ENCODE measurements at places on chromosomes 3 and 15.

GRCh38 chr15:86079508-86080266 lies at the start of gene AGBL1:
AGBL1 (plus strand) TSS chr15:86079871.
- DNase-seq: no peak

GRCh38 chr3:31255007-31255581 lies 277.6 kb upstream of the STT3B start:
- no peak for DNase-seq

- no peak for DNase-seq
Measured at GRCh38 chr3:44887101-44887500, 12.7 kb downstream of the TGM4 start.

DNA sequence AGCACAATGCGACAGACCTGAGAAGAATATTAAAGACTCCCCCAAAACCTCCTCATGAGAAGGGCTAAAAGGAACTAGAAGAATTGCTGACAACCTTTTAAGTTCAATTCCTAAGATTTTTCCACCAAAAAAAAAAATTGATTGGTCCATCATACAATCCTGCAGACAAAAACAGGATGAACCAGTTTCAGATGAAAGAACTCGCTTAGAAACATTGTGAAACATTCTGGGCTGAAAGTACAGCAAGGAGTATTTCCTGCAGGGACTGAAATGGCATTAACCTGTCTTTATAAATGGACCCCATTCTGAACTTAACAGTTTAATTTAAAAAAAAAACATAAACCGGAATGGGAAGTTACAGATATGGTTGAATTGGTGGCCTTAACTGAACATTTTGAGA lies 96.0 kb upstream of the FAM174B start:
- no peak for DNase-seq

- peak; percentile 58 for DNase-seq
Measured at GRCh38 chr3:12138044-12138443, 20.7 kb downstream of the TIMP4 start.

DNA sequence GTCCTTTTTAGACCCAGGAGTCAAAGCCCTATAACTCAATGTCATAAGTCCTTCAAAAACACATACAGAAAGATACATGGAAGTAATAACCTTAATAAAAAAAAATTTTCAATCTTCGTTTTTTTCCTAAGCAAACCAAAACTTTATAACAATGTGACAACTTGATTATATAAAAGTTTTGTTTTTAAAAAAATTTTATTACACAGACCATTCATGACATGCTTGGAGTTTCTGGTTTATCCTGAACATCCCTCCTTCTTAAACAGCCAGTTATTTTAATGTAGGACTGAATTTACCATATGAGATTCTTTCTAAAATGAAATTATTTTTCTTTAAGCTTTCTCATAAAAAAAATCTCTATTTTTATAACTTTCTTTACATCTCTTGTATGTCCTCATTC lies 30.7 kb downstream of the IQCF6 start:
- DNase-seq: no peak

DNA sequence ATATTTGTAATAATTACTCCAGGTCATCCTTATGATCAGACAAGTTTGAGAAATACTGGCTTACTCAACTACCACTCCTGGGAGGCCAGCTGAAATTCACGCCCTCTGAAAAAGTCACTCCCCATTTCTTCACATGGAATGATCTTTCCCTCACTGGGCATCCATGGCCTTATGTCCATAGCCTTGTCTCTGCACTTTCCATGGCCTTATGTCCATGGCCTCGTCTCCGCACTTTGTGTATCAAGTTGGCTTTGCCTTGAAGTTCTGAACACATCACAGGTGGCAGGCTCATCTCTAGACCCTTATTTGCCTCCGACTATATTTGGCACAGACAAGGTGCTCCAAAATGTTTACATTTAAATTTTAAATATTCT lies 58.1 kb upstream of the HACD2 start:
- no peak for DNase-seq

DNA sequence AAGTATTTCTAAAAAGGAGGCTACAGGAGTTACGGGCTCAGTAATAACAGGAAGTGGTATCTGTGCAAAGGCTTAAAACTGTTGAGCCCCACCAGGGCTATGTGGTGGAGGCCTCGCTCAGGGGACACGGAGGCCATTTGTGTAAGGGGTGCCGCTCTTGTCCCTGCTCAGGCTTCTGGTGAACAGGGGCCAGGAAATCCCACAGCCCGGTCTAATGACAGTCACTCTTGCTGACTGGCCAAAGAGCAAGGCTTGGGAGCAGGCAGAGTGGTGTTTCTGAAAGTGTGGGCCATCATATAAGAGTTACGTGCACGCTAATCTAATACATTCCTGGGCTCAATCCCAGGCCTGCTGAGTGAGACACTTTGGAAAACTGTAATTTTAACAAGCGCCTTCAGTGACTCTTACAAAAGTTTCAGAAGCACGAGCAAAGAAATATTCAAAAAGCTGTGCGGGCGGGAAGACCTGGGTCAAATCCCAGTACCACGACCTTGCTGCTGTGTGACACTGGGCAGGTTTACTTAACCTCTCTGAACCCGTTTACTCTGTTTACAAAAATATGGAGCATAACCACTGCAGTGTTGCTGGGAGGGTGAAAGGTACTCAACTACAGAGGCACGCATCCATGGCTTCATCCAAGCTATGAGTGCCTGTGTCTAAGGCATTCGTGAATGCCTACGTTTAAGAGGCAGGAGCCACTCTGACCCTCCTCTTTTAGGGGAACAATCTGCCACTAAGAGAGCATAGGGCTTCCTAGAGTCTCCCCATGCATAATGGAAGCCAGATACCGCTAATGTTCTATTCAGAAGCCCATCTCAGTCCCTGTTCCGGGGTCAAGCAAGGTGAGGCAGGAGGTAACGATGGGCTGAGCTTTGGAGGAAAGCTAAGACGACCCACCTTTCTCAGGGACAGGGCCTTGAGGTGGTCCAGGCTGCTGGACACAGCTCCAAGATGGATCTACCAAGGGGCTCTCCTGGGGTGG lies 2.0 kb downstream of the ATP10A start:
- peak; percentile 49 for DNase-seq

DNA sequence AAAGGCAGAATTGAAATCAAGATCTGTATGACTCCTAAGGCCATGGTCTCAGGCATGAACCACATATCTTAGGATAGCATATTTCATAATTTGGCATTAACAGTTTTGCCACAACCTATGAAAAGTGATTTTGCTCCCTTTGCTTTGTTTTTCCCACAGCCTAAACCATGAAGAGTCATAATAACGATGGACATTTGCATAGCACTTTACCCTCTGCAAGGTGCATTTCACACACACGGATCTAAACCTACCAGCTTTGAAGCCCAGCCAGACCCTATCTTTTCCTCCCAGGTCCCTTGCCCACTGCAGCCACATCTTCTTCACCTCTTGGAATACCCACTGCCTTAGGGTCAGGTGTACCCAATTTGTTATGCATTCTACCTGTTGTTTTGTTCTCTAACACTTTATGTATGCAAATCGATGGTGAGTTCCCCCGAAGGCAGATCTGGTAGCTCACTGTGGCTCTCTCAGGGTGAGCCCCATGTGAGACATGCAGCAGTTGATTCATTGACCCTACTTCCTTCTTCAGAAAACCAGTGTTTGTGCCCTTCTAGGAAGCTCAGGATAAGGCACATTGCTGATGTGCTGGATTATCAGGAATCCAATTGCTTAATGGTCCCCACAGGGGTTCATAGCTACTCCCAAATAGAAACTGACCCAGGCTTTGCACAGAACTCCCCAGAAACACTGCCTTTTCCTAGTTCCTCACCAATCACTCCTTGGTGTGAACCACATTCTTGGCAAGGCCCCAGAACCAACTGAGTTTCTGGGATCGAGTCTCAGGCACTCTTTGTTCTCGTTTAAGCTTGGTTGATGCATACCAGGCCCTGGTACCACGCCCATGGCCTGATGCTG lies 8.7 kb downstream of the ARHGAP31 start:
- DNase-seq: no peak

DNA sequence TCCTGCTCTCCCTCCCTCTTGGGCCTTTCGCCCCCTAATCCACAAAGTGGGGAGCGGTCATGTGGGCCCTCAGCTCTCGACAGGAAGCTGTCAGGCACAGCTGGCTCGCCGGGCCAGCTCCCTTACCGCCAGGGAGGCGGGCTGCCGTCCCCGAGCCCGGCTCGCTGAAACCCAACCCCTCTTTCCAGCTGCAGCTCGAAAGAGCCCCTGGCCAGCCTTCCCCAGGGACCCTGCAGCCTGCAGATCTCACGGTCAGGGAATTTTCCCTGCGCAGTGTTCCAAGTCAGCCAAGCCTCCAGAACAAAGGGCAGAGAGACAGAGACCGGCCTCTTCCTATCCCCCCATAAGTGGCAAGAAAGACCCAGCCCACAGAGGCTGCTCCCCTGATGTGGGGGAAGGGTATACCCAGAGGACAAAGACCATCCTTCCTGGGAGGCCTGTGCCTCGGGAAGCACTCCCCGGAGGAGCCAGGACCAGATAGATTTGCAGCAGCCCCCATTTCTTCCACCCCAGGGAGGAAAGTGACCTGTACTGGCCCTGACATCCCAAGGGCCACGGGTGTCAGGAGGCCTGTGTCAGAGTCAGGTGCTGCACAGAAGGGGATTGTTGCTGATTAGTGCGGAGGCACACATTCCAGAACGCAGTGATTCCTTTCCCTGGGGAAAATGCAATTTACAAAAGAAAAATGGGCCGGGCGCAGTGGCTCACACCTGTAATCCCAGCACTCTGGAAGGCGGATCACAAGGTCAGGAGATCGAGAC lies 32.6 kb downstream of the MAGEF1 start:
- no peak for DNase-seq

Data from activated CD4-positive, alpha-beta T cell treated with anti-CD3 and anti-CD28 coated beads, Interleukin-2, Interleukin-6, amounts not matched to agents 100 ng/mL and 50 ng/mL, durations not matched to agents 16 hours and 8 hours (primary cell).